ENCODE measurements at places on chromosomes 2 and 18.

GRCh38 chr2:6602471-6602870 lies 263.2 kb downstream of the CMPK2 start:
- DNase-seq: no peak

DNA sequence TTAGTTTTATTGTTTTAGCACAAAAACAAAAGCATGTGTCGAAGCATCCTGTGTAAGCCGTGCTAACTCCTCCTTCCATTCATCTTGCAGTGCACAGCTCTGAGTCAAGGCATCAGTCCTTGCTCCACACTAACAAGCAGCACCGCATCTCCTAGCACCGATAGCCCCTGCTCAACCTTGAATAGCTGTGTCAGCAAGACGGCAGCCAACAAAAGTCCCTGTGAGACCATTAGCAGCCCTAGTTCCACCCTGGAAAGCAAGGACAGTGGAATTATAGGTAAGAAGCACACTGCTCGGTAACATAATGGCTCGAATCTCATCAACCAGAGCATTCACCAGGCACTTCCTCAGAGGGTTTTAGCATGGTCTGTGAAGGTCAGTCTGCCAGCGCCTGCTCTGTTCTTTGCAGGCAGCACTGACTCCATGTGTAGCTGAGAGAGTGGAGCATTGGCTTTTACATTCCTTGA lies 136.2 kb downstream of the WDSUB1 start:
- DNase-seq: no peak

DNA sequence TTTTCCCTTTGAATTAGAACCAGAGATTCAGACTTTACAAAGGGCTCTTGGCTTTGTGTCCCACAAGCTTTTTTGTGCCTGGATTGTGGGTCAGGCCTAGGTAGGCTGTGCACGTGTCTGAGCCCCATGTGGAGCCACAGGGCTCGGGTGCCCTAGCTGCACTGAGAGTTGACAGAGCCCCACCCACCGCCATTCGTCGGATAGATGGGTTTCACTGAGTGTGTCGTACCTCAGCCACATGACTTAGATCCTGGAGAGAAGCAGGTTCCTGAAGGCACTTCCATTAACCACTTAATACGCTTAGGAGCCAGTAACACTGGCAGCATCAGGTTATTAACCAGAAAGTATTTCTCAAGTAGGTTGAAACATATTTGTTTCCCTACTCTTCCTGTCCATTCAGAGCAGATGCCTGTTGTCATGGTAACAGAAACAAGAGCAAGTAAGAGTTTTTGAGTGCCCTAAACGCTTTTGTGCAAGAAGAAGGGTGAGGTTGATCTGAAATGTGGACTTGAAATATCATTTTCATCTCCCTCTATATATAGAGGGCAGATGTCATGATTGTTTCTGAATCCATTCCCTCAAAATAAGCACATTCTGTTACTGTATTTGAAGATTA lies 30.0 kb downstream of the ADCYAP1 start:
- no peak for DNase-seq

DNA sequence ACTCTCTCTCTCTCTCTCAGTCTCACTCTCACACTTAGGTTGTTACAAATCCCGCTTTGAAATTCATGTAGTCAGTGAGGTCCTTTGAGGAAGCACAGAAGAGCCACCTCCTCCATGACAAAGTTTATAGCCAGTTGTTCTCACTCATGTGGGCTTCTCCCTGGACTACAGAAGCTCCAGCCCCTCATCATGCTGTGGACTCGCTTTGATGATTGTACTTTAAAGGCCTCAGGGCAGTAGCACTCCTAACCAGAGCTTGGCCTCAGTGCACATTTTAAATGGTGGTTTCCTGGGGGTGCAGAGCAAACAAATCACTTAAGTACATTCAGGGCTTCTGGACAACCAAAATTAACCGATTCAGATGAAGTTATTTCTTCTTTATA lies 115.7 kb downstream of the MTCL1 start:
- no peak for DNase-seq

GRCh38 chr2:41321351-41321750 lies 726.5 kb upstream of the PKDCC start:
- no peak for DNase-seq

DNA sequence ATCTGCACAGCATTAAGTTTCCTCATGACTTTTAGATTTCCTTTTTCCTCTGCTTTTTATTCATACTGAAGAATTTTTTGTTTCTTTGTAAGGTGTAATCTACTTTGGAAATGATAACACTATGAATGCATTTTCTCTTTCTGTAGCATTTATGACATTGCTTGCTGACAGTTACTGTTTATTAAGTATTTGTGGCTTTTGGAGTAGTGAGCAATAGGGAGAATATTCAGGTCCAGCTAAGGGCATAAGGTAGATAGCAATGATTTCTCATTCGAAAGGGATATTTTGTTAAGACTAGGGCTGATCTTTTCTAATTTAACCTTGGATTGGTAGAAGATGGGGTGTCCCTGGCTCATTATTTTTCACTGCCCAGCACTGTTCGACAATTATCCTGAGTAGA lies 80.3 kb downstream of the XRCC5 start:
- no peak for DNase-seq

DNA sequence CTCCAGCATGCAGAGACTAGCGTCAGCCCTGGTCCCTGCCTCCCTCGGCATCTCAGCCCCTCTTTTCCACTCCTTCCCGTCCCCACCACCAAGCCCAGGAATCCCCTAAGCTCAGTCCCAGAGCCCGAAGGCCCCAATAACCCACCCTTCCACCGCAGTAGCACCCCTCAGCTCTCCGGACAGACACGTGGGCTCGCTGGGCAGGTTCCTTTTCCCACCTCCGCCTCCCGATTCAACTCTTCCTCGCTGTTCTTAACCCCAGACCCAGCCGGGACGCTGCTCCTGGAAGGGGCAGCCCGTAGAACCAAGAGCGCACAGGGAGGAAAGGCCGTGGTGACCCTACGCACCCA lies 1.4 kb downstream of the IHH start:
- no peak for DNase-seq

DNA sequence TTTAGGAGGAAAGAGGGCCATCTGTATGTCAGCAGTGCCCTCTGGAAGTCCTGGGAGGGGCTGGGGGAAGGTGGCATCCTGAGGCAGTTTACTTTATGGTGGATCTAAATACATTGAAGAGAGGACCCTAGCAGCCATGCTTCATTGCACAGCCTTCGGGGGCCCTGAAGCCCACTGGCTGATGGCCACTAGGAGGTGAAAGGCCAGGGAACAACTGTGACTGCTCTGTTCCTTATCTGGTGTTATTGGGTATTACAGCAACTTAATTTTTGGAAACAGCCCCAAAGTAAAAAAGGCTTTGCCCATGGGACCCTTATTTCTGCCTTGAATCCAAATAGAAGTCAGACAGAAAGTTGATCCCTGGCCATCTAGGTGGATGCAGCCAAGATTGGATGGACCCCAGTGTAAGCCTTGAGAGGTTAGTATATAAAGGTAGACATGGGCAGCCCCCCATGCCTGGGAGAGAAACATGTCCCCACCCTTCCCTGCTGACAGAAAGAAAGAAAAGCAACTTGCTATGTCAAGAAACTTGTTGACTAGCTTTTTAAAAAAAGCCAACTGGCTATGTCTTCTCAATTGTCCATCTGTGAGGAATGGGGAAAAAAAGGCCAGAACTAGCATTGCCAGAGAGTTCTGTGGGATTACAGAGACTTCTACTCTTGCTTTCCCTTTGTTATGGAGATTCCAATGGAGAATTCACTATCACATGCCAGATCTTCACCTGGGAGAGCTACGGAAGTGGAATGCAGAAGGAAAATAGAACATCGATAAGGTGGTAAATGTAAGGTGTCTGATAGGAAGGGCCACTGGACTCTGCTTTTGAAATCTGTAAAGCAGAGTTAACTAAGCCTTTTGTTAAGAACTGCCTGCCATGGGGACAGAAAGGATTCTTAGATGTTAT lies 58.6 kb upstream of the OSR1 start:
- no peak for DNase-seq

DNA sequence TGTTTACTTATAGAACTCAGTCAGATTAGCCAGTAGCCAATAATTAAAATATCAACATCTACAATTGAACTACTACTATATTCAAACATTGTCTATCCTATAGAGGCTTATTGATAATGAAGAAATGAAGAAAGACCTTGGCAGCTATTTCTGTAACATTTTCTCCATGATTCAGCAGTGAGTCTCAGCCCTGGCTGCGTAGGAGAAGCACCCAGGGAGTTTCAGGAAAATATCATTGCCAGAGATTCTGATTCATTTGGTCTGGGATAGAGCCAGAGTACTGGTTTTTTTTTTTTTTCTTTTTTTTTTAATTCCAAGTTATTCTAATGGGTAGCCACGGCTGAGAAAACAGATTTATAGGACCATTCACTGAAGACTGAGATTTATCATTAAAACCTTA lies 404.8 kb downstream of the TXNL1 start:
- DNase-seq: no peak

DNA sequence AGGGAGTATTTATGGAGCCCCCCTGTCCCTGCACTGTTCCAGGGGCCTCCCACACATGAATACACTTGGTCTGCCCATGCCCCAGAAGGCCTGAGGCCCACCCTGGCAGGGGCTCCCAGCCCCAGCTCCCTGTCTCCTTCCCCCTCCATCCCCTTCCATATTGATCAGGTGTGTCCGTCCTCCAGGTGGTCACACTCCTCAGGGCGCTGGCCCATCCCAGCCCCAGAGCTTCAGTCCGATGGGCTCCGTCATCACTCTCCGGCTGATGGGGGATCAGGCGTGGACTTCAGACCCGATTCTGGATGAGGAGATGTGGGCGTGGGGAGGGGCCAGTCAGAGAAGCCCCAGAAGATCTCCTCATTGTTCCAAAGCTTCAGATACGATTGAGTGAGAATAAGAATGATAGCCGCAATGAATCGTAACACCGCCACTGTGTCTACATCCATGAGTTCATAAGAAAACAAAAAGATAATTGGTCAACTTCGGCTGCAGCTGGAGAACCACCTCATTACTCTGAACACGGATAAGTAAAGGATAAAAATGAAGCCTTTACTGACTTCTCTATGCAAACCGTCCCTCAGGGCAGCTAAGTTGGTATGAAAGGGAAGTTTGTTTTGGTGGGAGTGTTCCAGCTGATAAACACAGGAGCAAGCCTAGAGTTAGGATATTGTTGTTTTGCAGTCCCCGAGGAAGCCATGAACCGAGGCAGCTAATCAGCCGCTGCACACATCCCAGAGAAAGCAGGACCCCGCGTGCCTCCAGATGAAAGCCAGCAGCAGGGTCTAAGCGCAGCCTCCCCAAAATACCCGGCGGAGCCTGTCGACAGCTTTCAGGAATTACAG lies 279.5 kb downstream of the NDUFA10 start:
- no peak for DNase-seq
